NCI-H1105 treated with DMSO at 0.1 percent for 48 hours (cell line): ENCODE measurements at places on chromosomes 2 and 18.
A peak's percentile ranks its signal among the peaks of the same experiment; 100 is the strongest.

GRCh38 chr2:81437456-81438000 lies 1133.0 kb upstream of the LRRTM1 start:
- DNase-seq: no peak

DNA sequence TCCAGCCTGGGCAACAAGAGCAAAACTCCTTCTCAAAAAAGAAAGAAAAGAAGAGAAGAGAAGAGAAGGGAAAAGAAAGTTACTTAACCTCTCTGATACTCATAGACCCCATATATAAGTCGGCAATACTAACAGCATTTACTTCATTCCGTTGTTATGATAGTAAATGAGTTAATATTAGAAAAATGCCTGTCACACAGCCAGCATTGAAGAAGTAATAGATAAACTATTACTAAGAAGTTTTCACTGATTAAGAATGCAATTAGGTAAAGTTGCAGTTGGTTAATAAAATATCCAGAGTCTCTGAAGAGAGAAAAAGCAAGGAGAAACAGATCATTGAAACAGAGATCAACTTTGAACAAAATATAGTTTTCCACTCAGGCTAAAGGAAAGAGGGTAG lies 161.3 kb upstream of the UBE2E3 start:
- DNase-seq: no peak

GRCh38 chr2:127790694-127791529 lies 20.1 kb downstream of the WDR33 start:
- DNase-seq: no peak

DNA sequence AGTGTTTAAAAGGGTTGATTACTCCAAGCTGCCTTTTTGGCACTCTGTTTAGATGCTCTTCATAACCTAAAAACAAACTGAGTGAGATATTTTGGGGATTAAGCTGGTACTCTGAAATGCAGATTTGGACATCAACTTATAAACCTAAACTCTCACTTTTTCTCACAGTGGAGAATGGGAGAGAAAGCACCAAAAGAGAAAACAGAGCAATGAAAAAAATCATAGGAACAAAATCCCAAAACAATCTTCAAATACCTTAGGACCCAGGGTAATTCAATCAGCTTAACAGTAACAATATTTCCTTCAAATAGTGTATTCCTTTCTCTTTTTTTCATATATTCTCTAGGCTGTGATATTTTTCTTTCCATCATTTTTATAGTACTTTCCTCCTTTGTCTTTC lies 11.5 kb downstream of the LRP1B start:
- DNase-seq: no peak

DNA sequence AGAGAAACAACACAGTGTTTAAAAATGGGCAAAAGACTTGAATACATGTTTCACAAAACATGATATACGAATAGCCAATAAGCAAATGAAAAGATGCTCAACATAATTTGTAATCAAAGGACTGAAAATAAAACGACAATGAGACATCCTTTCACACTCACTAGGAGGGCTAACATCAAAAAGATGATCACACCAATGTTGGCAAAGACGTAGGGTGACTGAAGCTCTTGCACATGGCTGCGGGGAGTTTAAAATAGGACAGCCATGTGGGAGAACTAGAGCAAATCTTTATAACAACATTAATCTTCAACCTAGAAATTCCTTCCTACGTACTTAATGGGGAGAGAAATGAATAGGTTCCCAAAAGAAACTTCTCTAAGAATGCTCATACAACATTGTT lies 19.2 kb upstream of the SEH1L start:
- DNase-seq: no peak

DNA sequence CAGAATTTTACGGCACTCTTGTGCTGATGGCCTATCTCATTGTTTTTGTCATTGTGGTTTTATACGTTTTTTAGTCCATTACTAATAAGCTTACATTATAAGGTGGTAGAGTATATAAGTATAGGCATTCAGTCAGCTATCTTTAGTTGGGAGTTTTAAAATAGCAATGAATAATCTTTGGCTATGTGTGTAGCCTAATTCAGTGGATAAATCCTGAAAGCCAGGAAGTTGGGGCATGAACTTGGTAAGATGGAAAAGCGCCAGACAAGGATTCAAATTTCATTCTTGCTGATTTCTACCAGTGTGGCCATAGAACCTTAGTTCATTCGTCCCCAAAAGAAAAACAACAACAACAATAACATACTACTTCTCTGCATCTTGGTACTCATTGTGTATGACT lies 31.2 kb downstream of the EPC2 start:
- no peak for DNase-seq

- no peak for DNase-seq
Measured at GRCh38 chr2:37829202-37829601, 95.9 kb upstream of the RMDN2 start.

DNA sequence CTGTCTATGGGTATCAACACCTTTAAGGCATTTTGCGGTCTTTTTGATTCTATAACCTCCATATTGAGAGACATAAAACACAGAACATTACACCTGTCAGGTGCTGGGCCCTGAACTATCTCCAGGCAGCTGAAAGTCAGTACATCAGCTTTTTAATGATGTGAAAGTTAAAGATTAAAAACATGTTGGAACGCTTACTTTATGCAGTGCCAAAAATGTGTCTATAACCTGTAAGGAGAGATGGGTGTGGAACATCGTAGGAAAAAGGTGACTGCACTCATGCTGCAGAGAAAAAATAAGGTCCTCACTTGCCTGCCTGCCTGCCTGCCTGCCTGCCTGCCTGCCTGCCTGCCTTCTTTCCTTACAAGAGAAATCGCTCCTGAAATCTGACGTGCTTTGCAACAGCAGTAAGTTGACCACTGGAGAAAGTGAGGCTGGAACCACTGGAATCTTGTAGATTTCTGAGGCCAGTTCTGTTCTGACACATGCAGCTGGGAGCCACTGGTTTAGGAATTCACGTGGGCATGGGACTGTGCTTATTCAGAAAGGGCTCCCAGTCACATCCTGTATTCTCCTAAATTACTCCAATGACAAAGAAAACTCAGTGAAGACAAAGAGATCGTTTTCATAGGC lies 34.1 kb downstream of the BCL11A start:
- no peak for DNase-seq

DNA sequence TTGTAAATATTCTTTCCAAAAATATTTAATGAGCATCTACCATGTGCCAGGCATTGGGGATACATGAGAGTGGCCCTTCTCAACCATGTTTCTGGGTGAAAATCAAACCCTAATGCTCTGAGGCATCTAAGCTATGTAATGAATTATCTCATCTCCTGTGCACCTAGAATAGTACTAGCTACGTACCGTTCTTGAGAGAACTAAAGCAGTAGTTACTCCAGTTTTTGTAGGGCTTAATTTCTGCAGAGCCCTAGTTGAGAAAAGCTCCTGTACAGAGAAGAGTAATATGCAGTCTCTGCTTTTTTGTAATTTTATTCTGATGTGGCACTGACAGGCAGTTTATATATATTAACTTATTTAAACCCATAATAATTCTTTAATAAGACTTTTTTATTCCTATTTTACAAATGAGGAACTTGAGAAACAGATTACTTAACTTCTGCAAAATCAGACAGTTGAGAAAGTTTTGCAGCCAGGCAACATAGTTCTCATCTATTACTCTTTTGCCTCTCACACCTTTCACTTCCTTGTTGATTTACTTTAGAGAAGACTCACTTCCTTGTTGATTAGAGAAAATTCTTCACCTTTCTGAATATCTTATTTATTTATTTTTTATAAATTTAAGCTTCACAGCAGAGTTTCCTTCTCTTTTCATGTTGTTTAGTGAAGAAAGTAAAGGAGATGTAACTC lies 3.1 kb downstream of the SPOPL start:
- DNase-seq: no peak

DNA sequence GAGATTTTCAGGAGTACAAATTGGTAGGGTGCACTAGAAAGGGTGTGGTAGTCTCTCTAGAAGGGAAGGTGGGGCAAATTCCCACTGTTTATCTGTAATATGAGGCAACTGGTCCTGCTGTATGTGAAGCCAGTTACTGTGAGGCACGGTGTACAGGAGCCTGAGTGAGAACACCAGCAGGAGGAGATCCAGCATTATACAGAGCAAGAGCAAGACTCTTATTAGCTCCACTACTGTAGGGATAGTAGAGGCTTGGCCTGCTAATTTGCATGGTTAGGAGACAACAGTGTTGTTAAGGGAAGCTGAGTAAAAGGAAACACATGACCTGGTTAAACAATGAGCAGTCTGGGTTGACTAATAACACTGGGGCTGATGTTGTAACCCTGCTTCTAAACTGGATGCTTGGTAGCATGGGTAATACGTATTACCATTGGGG lies 76.3 kb upstream of the WDSUB1 start:
- DNase-seq: no peak

GRCh38 chr2:231047923-231048915 lies 8.4 kb upstream of the PSMD1 start:
- no peak for DNase-seq

GRCh38 chr2:143905587-143905986 lies 614.3 kb downstream of the ZEB2 start:
- DNase-seq: no peak

DNA sequence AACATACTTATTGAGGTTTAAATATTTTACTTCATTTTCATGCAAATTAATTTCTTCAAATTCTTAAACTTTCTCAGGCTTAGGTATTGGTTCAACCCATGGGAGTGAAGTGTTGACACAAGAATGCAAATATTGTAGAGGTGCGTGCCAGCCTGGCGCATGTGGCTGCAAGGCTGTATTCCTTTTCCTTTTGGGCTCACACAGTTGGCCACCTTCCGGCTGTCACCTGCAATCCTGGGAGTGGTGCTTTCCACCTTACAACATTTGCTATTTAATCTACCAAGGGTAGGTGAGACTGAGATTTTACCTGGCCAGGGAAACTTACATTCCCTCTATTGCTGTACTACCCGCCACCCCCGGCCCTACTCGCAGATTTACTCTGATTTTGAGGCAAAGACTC lies 141.1 kb downstream of the DCC start:
- no peak for DNase-seq

GRCh38 chr2:68466778-68467076 lies 367 bp downstream of the FBXO48 start:
- no peak for DNase-seq

GRCh38 chr2:27315122-27315521 lies 6.9 kb upstream of the UCN start:
- no peak for DNase-seq

- peak; percentile 47 for DNase-seq
Measured at GRCh38 chr2:130963849-130964793, 127.4 kb downstream of the ARHGEF4 start.

DNA sequence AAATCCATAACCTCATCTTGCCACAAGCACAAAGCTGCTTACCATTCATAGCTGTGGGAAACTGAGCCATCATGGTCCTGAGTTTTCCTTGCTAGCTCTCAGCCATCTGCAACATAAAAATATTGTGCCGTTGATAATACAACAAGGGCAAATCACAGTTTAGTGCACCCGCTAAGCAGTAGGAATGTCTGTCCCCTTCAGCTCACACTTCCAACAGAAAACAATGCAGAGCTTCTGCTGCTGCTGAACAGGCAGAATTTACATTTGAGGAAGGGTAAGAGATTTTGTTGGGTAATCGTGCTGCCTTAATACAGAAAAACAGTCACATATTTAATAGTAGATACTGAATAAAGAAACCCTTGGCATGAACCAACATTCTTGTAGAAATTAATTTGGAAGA lies 32.3 kb downstream of the ITSN2 start:
- no peak for DNase-seq

GRCh38 chr18:34194239-34194638 lies 30.5 kb downstream of the NOL4 start:
- no peak for DNase-seq

DNA sequence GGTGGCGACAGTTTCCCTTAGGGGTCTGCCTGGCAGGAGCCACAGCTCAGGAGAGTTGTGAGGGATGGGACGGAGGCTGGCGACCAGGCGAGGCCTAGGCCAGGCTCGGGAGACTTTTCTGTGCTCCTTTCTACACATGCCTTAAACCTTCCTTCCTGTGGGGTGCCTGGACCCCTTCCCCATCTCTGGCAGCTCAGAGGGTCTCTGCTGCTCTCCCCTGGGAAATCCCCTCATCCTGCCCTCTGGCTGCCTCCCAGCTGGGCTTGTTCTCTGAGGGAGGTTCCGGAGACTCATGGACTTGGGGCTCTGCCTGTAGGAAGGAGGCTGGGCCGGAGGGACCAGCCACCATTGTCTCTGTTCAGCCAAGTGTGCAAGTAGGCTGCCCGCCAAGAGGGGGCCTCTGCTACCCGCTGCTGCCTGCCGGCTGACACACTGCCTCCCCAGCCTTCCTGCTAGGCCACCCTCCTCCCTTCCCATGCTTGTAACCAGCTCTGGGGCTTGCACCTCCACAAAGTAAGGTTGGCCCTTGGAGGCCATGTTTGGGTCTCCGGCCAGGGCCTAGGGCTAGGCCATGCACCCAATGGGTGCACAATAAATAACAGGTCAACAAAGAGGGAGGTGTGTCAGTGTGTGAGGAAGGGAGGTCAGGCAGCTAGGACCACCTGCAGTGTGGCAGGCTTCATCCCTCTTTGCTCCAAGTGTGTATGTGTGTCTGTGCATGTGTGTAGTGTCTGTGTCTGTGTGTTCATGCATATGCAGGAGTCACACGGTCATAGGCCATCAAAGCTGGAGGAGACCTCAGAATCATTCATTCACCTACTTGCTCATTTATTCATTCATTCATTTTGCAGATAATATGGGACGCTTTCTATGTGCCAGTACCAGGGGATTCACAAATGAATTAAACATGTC lies 28.8 kb downstream of the PSD4 start:
- no peak for DNase-seq

DNA sequence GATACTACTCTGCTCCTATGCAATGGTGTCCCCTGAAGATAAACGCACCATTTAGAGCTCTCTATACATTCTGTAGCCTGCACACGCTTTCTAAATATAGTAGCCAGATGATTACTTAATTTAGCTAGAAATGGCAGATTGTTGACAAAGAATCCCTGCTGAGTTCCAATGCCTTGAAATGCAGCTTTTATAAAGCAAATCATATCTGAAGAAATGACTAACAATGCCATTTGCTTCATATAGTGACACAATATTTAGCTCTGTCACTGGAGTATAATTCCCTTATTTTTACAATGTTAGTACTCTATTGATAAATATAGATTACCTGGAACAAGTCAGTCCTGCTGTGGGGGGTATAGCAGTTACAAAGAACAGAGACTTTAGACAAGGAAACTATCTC lies 166.2 kb downstream of the CDCA7 start:
- no peak for DNase-seq

GRCh38 chr2:228118940-228119339 lies 62.5 kb downstream of the SPHKAP start:
- DNase-seq: no peak

GRCh38 chr2:25700221-25700660 lies 26.9 kb upstream of the DTNB start:
- peak; percentile 53 for DNase-seq

- no peak for DNase-seq
Measured at GRCh38 chr2:200086911-200087310, 131.5 kb downstream of the MAIP1 start.

DNA sequence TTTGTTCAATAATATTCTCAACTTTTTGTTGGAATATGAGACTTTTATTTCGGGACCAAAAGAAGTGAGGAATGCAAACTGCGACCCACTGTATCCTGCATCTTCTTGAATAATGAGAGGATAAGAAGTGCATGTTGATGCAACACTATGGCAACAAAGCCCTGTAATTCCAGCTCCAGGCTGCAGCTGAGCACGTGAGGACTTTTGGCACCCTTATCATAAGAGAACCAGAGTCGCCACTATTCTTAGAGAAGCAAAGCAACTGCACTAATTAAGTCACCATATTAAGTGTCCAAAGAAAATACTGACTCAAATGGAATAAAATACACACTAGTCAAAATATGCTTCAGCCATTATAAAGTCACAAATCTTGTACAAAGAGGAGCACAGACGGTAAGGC lies 65.8 kb downstream of the FAM210A start:
- no peak for DNase-seq
